ENCODE measurements at places on chromosomes 2 and 18.

DNA sequence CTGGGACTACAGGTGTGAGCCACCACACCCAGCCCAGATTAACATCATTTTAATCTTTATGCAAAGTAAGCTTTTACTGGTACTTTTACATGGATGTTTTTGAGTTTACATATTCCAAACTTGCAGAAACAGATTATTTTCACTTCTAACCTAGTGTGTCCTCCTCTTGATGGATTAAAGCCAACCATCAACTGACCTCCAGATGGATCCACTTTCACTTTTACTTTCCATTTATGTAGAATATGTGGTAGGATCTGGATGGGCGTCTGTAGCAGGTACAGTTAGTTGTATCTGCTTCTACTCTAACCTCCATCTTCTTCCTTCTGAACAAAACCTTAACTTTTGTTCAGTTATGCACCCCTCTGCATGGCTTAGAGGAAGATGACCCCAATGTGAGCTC lies 264.1 kb downstream of the CDH20 start:
- DNase-seq: no peak

DNA sequence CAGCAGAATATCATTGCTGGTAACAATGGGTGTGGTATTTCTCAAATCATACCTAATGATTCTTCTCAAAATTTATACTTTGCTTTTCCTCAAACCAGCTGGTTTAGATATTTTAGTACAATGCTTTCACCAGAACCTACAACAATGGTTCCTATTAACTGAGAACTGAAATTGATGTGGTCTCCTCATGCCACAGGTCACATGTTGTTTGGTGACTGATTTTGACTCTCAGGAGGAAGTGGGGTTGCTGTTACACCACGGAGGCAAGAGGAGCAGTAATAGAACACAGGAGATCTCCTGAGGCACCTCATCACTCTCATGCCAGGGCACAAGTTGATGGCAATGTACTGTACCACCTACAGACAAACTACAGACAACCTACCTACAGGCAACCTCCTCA lies 3.0 kb upstream of the CEP68 start:
- DNase-seq: no peak

- DNase-seq: no peak
Measured at GRCh38 chr18:58792086-58792485, 72.6 kb upstream of the ZNF532 start.

- no peak for DNase-seq
Measured at GRCh38 chr2:202039278-202040078, 5.8 kb downstream of the FZD7 start.

- DNase-seq: peak; percentile 56
Measured at GRCh38 chr18:59419386-59419785, 60.3 kb upstream of the LMAN1 start.

DNA sequence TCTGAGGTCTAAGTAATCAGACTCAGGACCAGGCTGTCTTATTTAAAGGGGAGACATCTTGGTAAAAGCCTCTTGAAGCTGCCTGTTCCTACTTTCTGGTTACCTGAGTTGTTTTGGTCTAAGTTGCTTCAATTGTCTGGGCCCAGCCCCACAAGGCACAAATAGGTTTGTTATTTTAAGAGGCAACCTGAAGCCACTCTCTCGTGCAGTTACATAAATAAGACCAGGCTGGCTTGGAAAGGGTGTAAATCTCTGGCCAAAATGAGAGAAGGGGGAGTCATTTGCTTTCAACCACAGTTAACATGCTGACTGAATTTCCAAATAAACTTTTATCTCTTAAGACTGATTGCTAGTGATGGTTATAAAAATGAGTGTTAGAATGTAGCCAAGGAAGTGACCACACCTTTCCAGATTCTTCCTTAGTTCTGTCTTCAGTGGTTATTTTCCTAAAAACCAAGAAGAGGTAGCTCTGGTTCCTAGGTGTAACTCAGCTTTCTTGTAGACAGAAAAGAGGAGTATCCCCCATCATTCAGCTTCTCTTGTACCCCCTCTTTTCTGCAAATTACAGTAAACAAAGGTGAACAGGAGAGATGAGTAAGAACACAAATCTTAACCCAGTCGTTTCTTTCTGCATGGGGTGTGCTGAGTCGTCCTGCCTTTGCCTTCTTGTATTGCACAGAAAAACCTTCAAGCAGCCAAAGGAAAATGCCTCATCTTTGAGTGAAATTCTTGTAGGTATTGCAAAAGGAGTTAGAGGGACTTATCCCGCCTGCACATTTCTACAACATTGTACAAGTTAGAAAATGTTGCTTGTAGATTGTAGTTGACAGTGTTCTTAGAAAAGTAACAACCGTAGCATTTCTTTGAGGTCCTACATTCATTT lies 161.5 kb upstream of the NT5C1B start:
- DNase-seq: no peak

DNA sequence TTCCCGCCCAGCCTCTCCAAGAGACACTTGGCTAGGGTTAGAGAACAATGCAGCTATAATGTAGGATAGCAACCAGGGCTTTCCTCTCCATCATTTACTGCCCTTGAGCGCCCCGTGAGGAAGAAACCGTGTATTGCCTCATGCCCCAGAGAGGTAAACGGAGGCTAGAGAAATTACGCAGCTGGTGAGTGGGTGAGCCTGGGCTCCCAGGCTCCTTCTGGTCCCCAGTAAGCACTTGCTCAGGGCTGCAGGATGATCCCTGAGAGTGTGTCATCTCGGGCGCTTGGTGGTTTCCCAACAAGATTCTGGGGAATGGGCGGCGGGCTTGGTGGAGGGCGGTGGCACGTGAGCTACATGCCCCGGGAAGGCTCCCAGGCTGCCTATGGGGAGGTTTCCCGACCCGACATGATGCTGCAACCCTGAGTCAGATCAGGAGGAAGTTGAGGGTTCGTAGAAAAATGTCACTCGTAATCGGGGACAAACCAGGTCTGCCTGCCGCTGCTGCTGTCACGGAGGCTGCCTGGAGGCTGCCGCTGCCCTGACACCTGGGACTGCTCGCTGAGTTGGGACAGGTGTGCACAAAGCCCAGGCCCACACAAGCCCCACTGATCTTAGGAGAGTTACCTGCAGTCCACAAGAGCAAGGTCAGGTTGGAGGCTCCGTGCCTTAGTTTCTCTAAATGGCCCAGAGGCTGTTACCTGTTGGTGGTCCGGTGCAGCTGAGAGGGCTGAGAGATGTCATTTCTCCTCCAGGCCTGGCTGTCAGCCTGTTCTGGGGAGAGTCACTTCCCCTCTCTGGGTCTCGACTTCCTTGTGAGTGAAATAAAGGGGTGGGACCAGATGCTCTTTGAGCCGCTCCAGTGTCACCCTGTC lies at the start of gene GPR55:
Gene GPR55, minus strand, starts transcription at position 773 of the 872 bp plus-strand sequence. CDS start 14,280 bp downstream, outside the sequence.
- no peak for DNase-seq

DNA sequence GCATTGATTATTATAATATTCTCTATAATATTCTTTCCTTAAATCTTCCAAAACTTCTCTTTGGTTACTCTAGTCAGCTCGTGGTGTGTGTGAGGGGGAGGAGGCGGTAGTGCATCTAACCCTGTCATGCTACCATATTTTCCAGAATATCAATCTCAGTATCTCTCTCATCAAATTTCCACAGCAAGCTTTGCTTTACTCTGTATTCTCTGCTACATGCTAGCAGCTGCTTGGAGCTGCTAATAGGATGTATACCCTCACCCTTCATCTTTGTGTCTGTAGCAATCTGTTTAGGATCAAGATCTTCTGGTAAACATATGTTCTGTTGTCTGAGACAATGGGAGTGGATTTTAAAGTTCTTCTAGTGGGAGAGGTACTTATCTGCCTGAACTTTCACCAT lies 303.8 kb upstream of the KLHL14 start:
- DNase-seq: no peak

GRCh38 chr18:56200381-56200911 lies 437.9 kb downstream of the TXNL1 start:
- DNase-seq: peak; percentile 41

DNA sequence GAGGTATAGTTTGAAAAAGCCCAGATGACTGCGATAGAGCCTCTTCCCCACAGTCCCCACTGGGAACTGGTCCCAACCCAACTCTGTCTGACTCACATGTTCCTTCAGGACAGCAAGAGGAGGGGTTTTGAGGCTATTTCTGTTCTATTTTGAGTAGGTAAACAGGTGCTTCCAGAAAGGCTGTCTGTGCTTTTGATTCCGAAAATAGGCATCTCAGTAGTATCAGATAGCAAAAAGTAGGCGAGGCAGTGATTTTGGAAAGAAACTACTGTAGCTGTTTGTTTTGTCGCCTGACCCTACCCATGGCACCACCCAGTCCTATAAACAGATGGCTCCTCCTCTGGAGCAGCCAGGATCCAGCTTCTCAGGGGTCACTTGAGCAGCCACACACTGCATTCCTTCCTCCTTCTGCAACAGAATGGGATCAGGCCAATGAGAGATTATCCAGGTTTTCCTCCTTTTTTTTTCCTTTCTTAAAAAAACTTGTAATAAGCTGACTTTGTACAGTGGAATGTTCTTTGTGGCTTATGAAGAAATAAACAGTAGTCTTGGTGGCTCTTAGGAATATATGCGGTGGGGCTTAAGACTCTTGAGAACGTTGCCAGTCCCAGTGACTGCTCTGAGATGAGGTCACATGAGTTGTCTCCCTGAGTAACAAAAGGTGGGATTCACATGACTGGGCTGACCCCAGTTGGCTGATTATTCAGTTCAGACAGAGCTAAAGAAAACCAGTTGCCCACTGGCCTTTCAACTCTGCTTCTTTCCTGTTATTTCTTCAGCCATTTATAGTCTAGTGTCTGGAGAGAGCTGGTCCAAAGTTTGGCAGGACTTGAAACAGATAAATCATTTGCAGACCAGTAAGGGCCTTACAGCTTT lies 98.6 kb downstream of the KCNS3 start:
- DNase-seq: peak; percentile 94

DNA sequence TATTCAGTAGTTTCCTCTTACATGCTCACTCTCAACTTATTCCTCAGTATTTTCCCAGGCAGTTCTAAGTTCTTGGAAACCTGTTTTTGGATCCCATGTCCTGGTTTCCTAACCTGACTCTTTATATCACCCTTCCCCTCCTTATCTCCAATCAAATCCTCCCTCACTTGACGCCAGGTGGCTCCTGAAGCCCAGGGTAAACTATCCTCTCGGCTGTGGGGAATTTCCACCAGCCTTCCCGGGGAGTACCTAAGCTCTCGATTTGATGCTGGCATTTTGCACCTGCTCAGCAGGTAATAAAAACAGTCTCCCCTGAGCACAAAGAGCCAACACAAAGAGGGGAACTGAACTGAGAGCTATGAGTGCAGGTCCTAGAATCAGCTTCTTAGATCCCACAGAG lies 538.0 kb downstream of the SLC4A3 start:
- no peak for DNase-seq

DNA sequence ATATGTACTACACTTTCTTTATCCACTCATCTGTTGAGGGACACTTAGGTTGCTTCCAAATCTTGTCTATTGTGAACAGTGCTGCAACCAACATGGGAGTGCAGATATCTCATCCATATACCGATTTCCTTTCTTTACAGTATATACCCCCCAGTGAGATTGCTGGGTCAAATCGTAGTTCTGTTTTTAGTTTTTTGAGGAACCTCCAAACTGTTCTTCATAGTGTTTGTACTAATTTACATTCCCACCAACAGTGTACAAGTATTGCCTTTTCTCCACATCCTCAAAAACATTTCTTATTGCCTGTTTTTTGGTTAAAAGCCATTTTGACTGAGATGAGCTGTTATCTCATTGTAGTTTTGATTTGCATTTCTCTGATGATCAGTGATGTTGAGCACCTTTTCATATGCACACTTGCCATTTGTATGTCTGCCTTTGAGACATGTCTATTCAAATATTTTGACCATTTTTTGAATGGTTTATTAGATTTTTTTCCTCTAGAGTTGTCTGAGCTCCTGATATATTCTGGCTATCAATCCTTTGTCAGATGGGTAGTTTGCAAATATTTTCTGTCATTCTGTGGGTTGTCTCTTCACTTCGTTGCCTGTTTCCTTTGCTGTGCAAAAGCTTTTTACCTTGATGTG lies 12.2 kb downstream of the PLEK start:
- no peak for DNase-seq

- DNase-seq: no peak
Measured at GRCh38 chr2:189662669-189663226, 1.5 kb downstream of the ASNSD1 start.

GRCh38 chr2:74291218-74291544 lies 52.0 kb downstream of the SLC4A5 start:
- no peak for DNase-seq

DNA sequence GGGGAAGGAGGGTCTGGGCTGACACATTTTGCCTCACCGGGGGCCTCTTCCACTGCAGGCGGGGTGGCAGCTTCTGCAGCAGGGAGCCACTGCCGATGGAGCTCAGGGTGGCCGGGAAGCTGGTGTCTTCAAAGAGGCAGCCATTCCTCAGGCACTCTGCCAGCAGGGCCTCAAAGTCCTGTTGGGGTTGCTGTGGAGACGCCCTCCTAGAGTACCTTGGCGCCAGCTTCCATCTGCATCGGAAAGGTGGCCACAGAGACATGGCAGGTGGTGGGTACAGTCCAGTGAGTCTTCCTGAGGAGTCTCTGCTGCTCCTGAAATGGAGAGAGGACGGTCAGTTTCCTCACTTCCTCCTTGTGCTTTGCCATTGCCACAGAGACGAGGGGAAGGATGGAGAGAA lies 12.1 kb downstream of the CAPN14 start:
- DNase-seq: no peak

GRCh38 chr2:210476194-210477128 lies at the start of gene LANCL1:
TSS of gene LANCL1 (minus strand) at chr2:210476759. CDS start at chr2:210476396, 363 bp downstream.
- DNase-seq: peak; percentile 83

GRCh38 chr2:5339473-5339872 lies 352.7 kb upstream of the SOX11 start:
- no peak for DNase-seq

DNA sequence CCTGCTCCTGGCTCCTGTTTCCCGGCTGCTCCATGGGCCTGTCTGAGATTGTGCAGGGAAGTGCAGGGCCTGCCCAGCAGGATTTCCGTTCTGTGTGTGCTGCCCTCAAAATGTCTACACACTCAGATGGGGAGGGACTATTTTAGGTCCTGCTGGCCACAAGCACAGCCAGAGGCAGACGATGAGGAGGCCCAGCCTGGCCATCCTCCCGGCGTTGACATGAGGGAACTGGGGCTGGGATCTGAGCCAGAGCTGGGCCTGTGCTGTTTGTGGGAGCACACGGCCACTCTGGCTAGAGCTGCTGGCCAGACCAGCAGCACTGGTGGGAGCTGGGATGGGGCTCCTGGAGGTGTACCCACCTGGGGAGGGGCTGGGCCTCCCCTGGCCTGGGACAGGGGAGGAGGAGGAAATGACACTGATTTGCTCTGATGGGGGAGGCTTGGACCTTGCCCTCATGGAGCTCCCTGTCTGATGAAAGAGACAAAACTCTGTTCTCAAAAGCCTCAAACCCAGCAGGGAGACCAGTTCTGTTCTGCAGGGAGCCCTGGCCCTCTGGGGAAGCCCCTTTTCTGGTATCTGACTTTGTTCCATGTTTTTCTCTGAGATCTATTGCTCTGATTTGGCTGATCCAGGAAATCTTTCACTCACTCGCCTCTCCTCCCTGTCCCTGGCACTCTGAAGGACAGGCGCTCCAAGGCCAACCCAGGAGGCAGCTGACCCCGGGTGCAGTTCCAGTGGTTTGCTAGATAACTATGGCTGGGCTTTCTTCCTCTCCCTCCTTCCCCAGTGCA lies 161.8 kb downstream of the DYSF start:
- DNase-seq: peak; percentile 51

- peak; percentile 77 for DNase-seq
Measured at GRCh38 chr18:76932026-76932819, 109.9 kb downstream of the ZNF236 start.

- DNase-seq: peak; percentile 4
Measured at GRCh38 chr18:1585881-1586488, 681.3 kb downstream of the ADCYAP1 start.

GRCh38 chr2:28004086-28004485 lies 113.6 kb downstream of the BABAM2 start:
- DNase-seq: peak; percentile 42

- no peak for DNase-seq
Measured at GRCh38 chr18:57466307-57466706, 31.1 kb downstream of the ONECUT2 start.
